Tibial artery (tissue), 4 donors: ENCODE measurements at places on chromosomes 3 and 15.

DNA sequence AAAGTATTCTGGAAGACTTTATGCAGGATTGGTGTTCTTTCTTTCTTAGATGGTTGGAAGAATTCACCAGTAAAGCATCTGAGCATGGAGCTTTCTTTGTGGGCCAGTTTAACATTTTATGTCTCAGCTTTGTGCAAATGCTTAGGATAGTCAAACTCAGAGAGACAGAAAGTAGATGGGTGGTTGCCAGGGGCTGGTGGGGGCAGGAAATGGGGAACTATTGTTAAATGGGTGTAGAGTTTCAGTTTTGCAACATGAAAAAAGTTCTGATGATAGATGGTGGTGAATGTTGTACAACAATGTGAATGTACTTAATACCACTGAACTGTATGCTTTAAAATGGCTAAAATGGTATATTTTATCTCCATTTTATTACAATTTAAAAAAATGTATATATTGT lies 24.8 kb downstream of the SPCS1 start:
- no peak overlapping the region for H3K27ac ChIP-seq
- H3K4me1 ChIP-seq, result no peaks in the 10 kb centered on the region
- no peaks in the 10 kb centered on the region for H3K27me3 ChIP-seq
- H3K4me3 ChIP-seq, result no peak overlapping the region

- DNase-seq, result no peak
- H3K4me3 ChIP-seq, result no peak overlapping the region
Measured at GRCh38 chr15:34613301-34613700, 29.9 kb upstream of the GOLGA8B start.

DNA sequence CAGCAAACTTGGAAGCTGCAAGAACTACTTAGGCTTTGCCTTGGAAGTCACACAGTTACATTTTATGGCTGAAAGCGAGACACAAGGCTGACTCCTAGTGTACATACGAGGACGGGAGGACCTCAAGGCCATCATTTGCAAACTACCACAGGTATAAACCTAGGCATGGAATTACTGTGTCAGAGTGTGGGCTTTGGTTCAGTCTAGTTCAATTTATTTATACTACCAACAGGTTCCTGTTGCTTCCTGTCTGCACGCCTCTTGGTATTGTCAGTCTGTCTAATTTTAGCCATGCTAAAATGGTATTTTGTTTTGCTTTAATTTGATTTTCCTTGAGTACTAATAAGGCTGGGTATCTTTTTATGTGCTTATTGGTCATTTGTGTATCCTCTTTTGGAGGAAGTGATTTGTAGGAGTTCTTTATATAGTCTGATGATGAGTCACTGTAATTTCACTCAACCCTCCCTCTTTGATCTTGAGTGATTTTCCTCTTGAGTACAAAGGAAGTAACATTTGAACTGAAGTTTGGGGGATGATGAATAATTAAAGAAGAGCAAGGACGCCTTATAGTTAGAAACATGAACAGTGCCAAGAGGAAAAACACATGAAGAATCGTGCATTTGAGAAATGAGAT lies 8.2 kb downstream of the ANKRD34C start:
- H3K36me3 ChIP-seq, result no peaks in the 10 kb centered on the region
- DNase-seq, result no peak
- H3K4me3 ChIP-seq, result no peak overlapping the region
- H3K4me1 ChIP-seq, result no peaks in the 10 kb centered on the region

DNA sequence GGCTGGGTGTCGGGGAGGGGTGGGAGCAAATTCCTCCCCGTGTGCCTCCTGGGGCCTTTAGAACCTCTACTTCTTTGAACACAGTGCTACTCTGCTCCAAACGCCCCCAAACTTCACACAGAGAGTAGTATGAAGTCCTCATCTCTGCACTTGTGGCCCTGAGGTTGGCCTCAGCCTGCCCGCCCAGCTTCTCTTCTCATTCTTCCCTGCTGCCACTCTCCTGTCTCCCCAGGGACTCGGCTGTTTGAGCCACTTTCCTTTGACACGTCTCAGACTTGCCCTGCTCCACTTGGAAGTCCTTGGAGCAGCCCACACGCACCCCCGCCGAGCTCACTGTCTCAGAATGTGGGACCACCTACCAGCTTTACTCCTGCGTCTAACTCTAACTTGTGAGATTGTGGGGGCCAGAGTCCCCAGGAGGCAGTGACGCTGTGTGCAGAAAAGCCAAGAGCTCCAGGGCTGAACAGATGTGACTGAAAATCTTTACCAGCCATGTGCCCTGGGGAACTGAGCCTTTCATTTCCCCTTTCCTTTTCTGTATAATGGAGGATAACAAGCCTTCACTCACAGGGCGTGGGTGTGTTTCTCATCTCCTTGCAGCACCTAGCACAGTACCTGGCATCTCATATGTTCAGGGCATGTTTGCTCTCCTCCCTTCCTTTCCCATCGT lies 233.6 kb upstream of the CTDSPL start:
- DNase-seq, result no peak
- H3K4me3 ChIP-seq, result no peak overlapping the region
- no peak overlapping the region for H3K27ac ChIP-seq
- peaks cover 19% of the 10 kb centered on the region for H3K4me1 ChIP-seq
- H3K36me3 ChIP-seq, result peaks cover 11% of the 10 kb centered on the region

DNA sequence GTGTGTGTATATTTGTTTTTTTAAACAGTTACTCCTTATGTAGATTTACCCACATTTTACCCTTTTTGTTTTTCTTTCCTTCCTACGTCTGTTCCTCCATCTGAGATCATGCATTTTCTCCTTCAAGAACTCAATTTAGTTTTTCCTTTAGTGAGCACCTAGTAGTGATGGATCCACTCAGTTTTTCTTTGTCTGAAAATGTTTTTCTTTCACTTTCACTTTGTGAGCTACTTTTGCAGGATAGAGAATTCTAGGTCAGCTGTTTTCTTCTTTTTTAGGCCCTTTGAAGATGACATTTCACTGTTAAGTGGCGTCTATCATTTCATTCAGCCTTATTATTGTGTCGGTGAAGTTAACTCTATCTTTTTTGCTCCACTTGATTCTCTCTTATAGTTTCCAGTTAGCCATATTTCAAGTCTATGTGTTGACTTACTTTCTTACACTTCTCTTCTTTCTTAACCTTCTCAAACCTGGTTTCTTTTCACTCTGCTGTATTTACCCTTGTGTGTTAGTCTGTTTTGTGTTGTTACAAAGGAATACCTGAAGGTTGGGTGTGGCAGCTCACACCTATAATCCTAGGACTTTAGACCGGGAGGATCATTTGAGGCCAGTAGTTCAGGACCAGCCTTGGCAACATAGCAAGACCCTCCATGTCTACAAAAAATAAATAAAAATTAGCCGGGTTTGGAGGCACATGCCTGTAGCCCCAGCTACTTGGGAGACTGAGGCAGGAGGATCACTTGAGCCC lies 55.8 kb downstream of the PRKCI start:
- H3K36me3 ChIP-seq, result peaks cover 68% of the 10 kb centered on the region
- H3K4me1 ChIP-seq, result peaks cover 5% of the 10 kb centered on the region
- no peaks in the 10 kb centered on the region for H3K27me3 ChIP-seq
- no peak overlapping the region for H3K27ac ChIP-seq
- DNase-seq, result no peak

GRCh38 chr15:32818758-32819447 lies 101.1 kb downstream of the GREM1 start:
- no peak overlapping the region for H3K4me3 ChIP-seq
- no peaks in the 10 kb centered on the region for H3K27me3 ChIP-seq
- no peak for DNase-seq
- H3K4me1 ChIP-seq, result no peaks in the 10 kb centered on the region
- H3K27ac ChIP-seq, result no peak overlapping the region

- no peak overlapping the region for H3K4me3 ChIP-seq
- H3K27ac ChIP-seq, result peak overlapping the region; percentile 47
- DNase-seq, result peak; percentile 97
- no peaks in the 10 kb centered on the region for H3K27me3 ChIP-seq
Measured at GRCh38 chr3:72270072-72270681, 485.2 kb upstream of the PROK2 start.

GRCh38 chr15:45812200-45812599 lies 177.4 kb downstream of the SQOR start:
- DNase-seq, result no peak
- H3K27me3 ChIP-seq, result no peaks in the 10 kb centered on the region
- H3K4me3 ChIP-seq, result no peak overlapping the region

DNA sequence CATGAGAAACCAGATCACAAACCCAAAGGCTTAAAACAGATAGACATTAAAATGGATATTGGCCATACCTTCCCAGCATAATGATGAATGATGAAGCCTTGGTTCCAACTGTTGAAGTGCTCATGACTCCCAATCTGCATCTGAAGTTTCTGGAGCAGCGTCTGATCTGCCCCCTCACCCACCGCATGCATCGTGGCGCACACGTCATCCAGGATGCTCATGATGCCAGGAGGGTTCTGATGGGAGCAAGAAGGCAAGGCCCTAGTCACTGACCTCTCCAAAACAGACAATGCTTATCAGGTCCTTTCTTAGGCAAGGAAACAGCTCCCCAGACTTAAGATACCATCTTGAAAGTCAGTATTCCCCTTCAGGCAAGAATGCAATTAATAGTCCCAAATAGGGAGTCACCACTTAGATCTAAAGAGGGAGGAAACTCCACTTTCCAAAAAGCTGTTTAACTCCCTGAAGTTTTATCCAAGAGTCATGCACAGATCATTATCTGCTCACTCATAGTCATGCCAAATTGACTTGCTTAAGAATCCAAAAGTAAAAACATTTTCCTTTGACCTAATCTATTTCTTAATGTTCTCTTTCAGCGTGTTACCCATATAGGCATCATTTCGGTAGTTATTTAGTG lies 2.1 kb downstream of the LDHAL6B start:
- H3K4me1 ChIP-seq, result no peaks in the 10 kb centered on the region
- H3K4me3 ChIP-seq, result no peak overlapping the region
- peaks cover 82% of the 10 kb centered on the region for H3K36me3 ChIP-seq
- no peak for DNase-seq

GRCh38 chr3:99250821-99251355 lies 349.4 kb upstream of the DCBLD2 start:
- no peaks in the 10 kb centered on the region for H3K36me3 ChIP-seq
- H3K4me3 ChIP-seq, result no peak overlapping the region
- H3K27ac ChIP-seq, result peak overlapping the region; percentile 66
- no peaks in the 10 kb centered on the region for H3K27me3 ChIP-seq

DNA sequence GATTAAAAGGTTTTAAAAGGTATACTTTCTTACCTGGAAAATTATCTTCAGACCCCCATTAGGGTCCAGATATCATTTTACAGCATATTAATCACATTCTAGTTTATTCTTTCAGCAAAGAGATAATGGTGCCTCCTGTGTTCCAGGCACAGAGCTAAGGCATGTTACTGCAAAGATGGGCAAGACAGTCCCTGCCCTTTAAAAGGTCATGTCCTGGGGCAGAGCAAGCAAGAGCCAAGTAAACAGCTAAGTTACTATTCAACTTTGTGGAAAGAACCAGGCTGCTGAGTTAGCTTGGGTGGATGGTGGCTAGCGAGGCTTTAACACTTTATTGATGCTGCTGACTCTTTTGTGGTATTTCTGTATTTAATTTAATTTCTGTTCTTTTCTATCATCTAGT lies 75.0 kb downstream of the LRRC28 start:
- H3K27ac ChIP-seq, result no peak overlapping the region
- DNase-seq, result no peak
- H3K4me3 ChIP-seq, result no peak overlapping the region
- H3K27me3 ChIP-seq, result no peaks in the 10 kb centered on the region
- H3K4me1 ChIP-seq, result peaks cover 2% of the 10 kb centered on the region

DNA sequence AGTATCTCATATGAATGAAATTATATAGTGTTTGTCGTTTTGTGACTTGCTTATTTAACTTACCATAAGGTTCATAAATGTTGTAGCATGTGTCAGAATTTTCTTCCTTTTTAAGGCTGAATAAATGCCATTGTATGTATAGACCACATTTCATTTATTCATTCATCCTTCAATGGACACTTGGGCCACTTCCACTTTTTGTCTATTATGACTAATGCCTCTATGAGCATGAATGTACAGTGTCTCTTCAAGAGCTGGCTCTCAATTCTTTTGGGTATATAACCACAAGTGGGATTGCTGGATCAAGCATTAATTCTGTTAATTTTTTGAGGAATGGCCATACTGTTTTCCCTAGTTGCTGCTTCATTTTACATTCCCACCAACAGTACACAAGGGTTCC lies 156.1 kb downstream of the VPS8 start:
- H3K36me3 ChIP-seq, result peaks cover 53% of the 10 kb centered on the region
- no peaks in the 10 kb centered on the region for H3K4me1 ChIP-seq
- no peak for DNase-seq
- H3K27ac ChIP-seq, result no peak overlapping the region

DNA sequence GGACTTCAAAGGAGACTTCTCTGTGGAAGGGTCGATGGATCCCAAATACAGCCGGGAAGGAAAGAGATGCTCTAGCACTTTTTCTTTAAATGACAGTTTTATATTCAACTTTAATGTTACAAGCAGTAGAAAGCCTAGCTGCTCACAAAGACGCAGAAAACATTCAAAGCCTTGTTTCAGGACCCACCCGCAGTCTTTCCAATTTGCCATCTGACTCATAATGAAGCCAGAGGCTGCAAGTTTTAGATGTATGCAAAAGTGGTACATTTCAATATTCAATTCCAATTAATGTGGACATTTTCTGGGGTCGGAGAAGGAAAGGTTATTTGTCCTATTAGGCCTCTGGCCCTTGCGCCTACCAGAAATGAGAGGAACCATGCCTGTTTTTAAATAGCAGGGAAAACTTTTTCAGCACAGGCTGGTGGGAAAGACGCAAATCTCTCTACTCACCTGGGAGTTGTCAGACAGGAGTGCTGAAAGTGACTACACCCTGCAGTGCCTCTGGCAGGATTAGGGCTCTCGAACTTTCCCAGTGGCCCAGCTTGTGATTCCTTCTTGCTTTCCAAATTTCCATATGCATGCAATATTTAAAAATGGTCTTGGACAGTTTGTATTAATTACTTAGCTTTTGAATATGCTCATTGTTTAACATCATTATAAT lies 117.4 kb upstream of the MBNL1 start:
- no peak for DNase-seq
- H3K27me3 ChIP-seq, result no peaks in the 10 kb centered on the region
- peak overlapping the region; percentile 49 for H3K27ac ChIP-seq
- no peak overlapping the region for H3K4me3 ChIP-seq
